ENCODE measurements at places on chromosomes 2 and 18.

GRCh38 chr2:183010112-183010511, 28.1 kb downstream of the NCKAP1 start:
- no peak for DNase-seq

DNA sequence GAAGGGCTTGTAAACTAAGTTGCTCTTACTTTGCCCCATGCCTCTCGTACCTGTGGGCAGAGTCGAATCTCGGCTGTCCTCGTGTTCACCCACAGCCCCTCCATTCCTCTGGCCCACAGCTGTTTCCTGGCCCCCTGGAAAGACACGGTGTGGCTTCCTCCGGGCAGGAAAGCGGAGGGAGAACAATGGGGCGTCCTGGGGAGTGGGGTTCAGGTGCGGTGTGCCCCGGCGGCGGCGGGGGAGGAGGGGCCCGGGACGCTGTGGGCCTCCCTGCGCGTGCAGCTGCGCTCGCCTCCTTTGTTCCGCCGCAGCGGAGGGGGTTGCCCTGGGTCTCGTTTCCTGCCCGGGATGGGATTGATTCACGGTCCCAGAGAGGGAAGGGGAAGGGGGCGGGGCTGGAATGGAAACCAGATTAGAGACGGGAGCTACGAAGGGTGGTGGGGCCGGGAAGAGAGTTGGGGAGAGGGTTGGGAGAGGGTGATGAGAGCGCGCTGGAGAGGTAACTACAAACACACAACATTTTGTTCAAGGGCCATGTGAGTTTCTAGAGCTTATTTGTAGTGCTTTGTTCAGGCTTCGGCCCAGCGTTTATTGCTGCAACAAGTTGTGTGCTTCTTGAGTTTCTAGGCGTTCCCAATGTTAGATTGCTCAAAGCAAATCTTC, 796 bp downstream of the MYO1B start:
- DNase-seq, result no peak

GRCh38 chr2:71323386-71323785, 8.2 kb upstream of the ZNF638 start:
- no peak for DNase-seq

DNA sequence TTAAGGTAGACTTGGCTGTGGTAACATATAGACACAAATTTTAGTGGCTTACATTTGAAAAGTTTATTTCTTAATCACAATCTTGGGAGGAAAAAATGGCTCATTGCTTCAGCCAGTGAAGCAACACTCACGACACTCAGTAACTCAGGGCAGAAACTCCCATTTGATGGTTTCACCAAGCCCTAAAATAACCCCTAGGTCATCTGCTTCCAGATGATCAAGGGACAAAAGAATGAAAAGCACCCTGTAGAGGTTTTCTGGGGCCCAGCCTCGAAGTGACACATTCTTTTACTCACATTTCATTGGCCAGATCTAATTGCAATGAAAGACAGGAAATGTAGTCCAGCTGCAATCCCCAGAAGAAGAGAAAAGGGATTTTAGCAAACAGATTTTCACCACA, 275.9 kb downstream of the TMX3 start:
- no peak for DNase-seq

DNA sequence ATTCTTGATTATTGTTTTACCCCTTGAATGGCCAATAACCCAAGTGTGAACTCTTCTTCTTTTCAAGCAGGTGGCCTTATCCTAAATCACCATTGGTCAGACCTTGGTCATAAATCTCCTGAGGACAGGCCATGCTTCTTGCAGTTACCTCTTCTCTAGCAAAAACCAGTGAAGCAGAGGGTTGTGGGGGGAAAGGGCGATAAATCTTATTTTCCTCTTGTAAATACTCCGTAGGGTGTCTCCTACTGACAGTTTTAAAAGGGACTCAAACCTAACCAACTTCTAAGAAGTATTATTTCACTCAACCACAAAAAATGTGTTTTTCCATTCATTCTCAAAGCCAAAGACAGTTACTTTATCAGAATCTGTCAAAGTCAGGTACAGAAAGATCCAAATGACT, 168.1 kb upstream of the RMP24 start:
- DNase-seq, result no peak

DNA sequence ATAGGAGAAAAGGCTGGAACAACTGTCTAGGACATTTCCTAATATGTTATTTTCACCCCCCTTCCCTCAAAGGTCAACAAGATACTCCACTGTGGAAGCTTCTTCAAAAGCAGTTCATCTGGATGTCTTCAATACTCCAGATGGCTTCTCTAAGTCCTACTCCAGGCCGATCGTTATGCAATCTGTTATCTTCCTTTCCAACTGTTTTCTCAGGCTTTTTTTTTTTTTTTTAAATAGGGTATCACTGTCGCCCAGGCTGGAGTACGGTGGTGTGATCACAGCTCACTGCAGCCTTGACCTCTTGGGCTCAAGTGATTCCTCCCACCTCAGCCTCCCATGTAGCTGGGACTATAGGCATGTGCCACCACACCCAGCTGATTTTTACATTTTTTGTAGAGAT, 26.3 kb downstream of the ATP8B1 start:
- no peak for DNase-seq

DNA sequence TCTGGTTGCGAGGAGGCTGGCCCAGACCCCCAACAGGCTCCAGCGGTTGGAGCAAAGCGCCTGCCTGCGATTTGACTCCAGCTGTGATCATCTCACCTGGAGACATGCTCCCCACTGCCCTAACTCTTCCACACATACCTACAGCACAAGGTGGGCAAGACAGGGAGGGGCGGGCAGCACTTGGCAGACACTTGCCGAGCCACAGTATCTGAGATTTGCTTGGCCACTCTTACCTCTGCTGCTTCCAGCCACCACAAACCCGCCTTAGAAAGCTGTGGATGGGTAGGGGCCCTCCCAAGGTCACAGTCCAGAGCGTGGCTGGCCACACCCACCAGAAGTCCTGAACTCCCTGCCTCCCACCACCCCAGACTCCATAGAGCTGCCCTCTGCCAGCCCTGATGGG, 8.2 kb downstream of the CYP26B1 start:
- no peak for DNase-seq

- DNase-seq, result no peak
Observed at GRCh38 chr2:240581811-240582210, 4.7 kb upstream of the CAPN10 start.

DNA sequence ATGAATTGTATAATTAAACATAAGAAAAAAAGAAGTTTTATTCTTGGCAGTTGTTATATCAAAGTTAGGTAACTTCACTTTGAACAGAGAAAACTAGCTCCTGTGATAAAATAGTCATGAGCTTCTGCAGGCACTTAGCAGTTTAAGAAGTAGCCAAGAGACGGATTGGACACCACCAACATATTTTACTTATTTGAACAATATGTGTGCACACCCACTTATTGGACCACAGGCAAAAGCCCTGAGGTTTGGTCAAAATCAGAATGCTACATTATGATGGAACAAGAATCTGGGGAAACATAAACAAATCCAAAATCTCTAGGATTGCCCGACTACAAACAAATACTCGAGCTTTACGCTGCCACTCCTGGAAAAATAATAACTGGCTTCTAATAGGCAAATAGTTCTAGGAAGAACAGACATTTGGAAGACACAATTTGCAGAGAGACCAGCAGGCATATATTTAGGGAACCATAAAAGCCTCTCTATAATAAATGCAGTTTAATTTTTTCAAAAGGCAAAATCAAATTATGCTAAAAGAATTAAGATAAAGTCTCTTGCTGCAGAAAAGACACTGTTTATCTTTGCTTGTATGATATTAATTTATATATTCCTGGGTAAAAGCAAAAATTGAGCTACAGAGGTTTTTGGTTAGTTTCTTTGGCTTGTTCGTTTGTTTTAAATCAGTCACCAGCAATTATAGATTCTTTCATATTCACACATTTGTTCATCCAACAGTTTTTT, 117.9 kb downstream of the CDC42EP3 start:
- DNase-seq, result no peak

DNA sequence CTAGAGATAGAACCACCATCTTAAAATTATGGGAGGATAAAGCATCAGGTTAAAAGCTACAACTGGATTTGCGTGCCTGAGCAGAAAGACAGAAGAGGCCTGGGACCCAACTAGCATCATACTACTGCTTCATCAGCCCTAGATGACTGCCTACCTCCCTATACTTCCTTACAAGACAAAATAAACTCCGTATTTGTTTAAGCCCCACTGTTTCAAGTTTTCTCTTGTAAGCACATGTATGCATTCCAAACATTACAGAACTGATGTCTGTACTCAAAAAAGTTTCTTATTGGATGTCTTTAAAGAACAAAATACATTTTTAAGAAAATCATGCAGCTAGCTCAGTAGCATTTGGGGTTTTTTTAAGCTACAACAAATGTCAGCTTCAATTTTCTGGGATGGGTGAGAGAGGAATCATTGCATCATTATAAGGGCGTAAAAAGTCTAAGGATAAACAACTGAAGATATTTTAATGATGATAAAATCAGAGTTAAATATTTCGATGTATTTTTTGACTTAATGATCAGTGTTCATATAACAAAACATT, 213.1 kb downstream of the EXOC6B start:
- no peak for DNase-seq

- DNase-seq, result peak; percentile 91
Observed at GRCh38 chr2:68062680-68063387, at the start of gene C1D. C1D (minus strand) TSS chr2:68063004; CDS start chr2:68047310, 15,694 bp downstream.

- no peak for DNase-seq
Observed at GRCh38 chr18:42706618-42707017, 408.9 kb downstream of the RIT2 start.

- no peak for DNase-seq
Observed at GRCh38 chr2:81196933-81197628, 892.5 kb upstream of the LRRTM1 start.

GRCh38 chr2:169397697-169398096, 35.4 kb upstream of the LRP2 start:
- DNase-seq, result no peak

DNA sequence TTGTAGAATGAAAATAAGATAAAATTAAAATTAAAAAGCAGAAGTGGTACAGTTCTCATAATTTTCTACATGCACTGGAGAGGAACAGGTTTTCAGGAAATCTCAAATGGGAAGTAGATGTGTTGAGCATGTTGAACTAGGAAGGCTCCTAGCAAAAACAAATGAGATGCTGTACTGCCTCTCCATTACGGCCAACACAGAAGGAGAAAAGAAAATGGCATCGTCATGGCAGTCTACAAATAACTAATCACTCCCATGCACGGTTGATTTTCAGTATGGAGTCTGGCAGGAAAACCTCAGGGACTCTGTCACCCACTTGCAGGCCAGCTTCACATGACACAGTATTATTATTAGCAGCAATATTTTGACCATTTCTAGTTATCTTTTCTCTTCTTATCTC, 278.7 kb downstream of the NRXN1 start:
- no peak for DNase-seq

DNA sequence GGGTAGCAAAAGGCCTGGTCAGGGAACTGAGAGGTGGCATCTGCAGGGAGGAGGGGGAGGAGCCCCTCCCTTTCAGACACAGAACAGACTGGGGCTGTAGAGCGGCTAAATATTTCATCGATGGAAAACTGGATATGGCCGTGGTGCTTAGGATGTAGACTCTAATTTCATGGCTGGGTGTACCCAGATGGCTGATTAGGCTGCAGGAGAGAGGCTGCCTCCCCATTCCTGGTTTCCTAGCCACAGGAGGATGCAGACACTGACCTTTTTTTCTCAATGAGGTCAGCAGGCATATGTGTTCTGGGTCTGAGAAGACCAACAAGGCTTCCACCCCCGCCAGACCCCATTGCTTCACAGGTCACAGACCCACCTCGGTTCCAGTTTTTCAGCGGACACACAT, 79.3 kb upstream of the STPG4 start:
- DNase-seq, result no peak

- DNase-seq, result no peak
Observed at GRCh38 chr18:37138456-37138855, 309.5 kb downstream of the KIAA1328 start.

DNA sequence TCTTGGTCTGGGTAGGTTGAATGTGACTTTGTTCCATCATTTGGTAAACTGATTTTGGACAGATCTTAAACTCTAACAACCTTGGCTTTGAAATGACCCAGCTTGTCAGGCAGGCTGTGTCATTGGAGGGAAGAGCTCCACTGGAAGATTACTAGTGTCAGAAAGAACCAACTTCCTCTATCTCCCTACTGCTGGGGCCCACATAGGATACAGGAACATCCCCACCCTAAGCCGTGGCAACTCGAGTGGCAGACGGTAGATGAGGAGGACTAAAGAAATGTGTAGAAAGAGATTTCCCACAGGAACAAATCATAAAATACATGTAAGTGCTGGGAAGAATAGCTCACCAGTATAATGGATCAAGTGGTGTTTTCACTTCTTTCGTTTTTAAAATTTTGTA, 4.3 kb upstream of the G6PC2 start:
- no peak for DNase-seq

- no peak for DNase-seq
Observed at GRCh38 chr2:157173740-157174184, 83.7 kb upstream of the GALNT5 start.

DNA sequence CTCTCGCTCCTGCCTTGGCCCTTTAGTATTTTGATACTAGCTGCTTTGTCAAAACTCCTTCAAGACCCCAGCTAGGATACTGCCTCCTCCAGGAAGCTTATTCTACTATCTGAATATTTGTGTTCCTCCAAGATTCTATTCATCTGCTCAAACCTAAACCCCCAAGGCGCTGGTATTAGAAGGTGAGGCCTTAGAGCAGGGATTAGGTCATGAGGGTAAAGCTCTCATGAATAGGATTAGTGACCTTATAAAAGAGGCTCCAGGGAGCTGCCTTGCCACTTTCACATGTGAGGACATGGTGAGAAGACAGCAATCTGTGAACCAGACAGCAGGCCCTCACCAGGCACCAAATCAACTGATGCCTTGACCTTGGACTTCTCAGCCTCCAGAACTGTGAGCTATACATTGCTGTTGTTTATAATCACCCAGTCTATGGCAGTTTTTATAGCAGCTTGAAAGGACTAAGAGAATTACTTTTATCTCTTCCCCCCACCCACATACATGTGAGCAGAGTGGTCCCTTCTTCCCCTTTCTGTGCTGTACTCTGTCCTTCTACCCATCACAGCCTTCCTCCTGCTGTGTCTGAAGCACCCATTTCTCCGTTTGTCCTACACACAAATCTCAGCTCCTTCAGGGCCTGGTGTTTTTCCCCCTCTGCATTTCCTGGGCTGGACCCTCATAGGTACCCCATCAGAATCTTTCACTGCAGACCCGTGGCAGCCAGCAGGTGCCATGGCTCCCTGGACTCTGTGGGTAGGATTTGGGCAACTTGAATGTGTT, 54.5 kb downstream of the HS1BP3 start:
- no peak for DNase-seq

- DNase-seq, result peak; percentile 20
Observed at GRCh38 chr2:30346471-30347169, 100.4 kb upstream of the LCLAT1 start.

GRCh38 chr18:399631-400135, 100.8 kb downstream of the COLEC12 start:
- DNase-seq, result no peak

DNA sequence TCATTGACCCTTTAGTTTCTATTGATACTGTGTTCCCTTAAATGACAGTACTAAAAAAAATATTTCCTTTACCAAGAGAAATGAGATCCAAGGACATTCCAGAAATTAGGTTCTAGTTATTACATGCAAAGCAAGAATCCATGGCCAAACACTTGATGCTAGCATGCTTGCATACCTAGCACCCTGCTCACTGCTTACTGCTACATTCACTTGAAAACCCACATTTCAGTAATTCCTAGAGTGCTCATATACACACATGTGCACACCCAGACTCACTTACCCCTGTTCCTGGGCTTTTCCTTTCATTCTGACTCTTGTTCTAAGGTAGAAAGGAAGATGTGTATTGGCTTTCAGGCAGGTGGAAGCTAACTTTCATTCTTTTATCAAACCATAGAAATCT, 395.9 kb downstream of the THSD7B start:
- no peak for DNase-seq

All from hypothalamus (tissue), 51 donors.